HS-27A (cell line): ENCODE measurements at places on chromosomes 11 and 22.

GRCh38 chr22:26429458-26430286 is 612 bp downstream of the ASPHD2 start:
- DNase-seq = no peak

GRCh38 chr11:75406338-75406777 is 7.0 kb downstream of the RPS3 start:
- no peak for DNase-seq

GRCh38 chr11:36292311-36292722 is 3.1 kb upstream of the COMMD9 start:
- DNase-seq = no peak

DNA sequence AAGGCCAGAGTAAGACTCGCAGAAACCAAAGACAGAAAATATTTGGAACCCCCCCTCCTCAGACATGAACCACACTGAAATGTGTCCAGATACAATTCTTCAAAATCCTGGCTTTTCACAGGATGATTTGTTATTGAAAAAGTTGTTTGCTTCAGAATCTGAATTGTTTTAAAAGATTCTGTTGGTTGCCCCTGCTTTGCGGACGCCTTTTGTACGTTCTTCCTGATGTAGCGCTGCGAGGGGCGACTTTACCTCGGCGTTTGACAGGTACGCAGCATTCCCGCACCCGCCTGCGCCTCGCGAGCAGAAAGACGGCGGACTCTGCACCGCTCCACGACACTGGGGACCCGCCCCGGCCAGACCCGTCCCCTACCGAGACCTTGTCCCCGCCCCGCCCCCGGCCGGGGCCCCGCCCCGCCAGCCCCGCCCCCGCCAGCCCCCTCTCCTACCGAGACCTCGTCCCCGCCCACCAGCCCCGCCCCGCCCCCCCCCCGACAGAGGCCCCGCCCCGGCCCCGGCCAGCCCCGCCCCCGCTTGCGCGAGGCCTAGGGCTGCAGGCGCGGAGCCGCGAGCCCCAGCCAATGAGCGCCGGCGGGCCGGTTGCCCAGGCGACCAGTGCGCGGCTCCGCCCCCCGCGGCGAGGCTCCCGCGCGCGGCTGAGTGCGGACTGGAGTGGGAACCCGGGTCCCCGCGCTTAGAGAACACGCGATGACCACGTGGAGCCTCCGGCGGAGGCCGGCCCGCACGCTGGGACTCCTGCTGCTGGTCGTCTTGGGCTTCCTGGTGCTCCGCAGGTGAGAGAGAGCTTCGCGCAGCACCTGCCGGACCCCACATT is at the start of gene GLB1L2:
Gene GLB1L2 (plus strand): TSS at position 635 of the 835 bp plus-strand sequence. CDS start 74 bp downstream, at position 709.
- DNase-seq = no peak

- peak; percentile 95 for DNase-seq
These were observed 242.3 kb downstream of the SWAP70 start for GRCh38 chr11:9905960-9906791.

DNA sequence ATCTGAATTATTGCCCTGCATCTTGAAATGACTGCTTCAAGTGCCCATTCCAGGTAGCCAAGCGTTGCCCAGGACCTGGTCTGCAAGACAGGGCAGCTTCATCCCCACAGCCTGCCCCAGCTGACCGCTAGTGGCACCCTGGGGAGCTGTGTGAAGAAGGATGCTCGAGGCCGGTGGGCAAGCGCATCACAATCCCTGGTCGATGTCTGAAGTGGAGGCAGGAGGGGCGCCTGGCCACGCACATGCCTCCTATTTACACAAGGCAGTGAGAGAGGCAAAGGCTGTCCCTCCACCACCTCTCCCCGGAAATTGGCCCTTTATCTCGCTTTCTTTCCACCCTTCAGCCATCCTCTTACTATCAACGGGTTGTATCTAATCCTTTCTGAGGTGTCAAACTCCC is 28.1 kb upstream of the PHF21A start:
- DNase-seq = no peak

DNA sequence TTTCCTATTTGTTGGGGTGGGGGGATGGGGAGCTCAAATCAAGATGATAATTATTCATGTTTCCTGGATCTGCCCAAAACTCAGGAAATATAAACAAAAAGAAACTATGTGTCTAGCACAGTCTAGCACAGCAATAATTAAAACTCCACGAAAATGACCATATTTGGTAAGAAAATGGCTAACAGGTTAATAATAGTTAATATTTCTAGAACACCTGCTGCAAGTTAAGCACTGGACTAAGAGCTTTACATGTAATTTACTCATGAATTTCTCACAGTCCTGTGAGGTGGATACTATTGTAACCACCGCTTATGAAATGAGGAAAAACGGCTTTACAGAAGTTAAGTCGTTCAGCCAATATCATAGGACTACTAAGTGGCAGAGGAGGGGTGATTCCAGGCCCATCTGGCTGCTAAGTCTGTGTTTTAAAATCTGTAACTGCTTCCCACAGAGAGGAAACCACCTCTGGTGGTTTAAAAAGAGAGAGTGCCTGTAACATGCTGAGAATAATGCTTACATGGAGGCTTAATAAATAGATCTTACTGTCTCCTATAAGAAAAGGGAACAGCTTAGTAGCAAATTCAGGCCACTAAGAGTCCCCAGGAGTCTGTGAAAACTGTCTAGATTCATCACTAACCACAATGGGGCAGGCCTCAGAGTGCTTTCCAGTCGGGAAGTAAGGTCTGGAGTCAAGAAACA is 11.0 kb upstream of the AMOTL1 start:
- no peak for DNase-seq

- DNase-seq = no peak
These were observed 16.2 kb upstream of the ST3GAL4 start for GRCh38 chr11:126339073-126339862.

DNA sequence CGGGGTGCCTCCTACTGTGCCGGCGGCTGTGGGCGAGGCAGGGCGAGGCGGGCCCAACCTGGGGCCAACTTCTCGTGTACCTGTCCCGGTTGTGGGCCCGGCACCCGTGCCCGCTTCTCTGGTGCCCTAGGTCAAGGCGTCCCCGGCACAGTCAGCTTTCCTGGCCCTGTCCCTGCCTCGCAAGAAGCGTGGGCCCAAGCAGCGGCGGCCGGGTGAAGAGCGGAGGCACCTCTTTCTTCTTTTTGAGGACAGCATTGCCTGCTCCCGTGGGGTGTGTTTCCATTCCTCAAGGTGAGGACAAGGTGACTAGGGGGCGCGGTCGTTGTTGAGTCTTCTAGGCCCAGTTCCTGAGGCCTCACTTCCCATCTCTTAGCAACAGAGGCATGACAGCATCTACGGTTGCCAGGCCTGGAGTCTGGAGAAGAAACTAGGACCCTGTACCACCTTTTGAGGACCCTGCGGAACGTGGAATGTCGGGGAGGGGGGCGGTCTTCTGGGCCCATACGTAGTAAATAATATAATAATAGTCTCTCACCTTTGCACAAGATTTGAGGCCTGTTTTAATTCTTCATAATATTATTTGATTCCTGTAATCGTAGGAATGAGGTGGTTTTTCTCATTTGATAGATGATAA is 418 bp downstream of the ACO2 start:
- DNase-seq = no peak

DNA sequence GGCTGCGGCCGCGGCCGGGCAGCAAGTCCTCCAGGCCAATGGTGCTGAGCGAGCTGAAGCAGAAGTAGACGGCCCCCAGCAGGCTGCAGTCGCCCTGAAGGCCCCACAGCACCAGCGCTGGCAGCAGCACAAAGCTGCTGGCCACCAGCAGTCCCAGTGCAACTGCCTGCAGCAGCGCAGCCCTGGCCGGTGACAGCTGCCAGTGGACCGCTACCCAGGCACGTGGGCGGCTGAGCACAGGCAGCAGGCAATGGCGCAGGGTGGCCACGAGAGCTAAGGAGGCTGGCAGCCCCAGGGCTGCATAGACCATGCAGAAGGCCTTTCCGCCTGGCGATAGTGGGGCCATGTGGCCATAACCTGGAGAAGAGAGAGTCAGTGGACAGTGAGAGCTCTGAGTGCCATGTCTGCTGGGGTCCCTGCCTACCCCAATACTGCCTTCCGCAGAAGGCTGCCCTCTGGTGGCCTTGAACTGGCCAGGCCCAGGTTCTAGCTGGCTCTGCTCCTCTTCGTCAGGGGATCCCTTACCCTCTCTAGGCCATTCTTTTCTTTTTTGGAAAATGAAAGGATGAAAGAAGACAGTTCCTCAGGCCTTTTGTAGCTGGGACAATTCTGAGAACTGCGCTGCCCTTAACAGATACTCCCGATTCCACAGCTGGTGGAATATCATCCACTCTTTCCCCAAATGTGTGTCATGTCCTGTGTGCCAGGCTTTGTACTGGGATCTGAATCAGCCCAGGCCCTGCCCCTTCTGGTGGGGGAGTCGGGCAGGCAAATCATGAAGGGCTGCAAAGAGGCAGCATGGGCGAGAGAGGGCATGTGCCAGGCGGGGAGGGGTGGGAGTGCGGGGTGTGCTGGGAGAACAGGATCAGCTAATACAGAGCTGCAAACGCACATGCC is 1.8 kb downstream of the KCNK7 start:
- DNase-seq = no peak

GRCh38 chr11:118657238-118657637 is 22.2 kb downstream of the TREH start:
- no peak for DNase-seq

- no peak for DNase-seq
These were observed 5.0 kb downstream of the BSCL2 start for GRCh38 chr11:62702246-62702645.

DNA sequence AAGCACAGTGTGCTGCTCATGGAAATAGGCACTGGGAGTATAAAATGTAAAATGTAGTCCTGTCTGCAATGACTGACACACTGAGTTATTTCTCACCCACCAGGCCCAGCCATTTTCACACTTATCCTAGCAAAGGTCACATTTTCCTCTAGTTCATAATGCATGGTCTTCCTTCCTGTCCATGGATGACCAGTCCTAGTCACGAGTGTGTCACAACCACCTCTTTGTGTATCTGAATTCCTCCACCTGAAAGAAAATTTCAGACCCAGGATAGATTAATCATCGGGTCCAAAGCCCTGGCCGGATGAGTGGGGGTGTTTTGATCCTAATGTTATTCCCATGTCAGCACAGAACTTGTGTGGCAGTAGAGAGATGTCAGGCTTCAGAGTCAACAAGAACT is at the start of gene MRGPRX4:
Gene MRGPRX4 (plus strand): TSS at position 172 of the 400 bp plus-strand sequence. CDS start 420 bp downstream, outside the sequence.
- DNase-seq = no peak

DNA sequence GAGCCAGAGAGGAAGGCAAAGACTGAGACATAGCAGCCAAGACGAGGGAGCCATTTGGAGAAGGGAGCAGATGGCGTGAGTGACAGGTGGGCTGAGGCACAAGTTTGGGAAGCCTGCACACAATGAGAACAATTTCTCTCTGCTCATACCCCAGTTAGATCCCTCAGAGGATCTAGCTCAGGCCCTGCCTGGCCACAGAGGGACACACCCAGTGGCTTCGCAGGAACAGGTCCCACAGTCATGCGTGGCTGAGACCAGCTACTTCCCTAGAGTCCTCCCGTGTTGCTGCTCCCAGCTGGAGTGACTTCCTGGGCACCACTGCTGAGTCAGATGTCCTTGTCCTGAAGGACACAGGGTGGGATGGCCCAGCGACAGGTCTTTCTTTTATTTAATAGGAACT is 33.4 kb upstream of the LYVE1 start:
- DNase-seq = no peak

- no peak for DNase-seq
These were observed 89.4 kb downstream of the PACS1 start for GRCh38 chr11:66159324-66159984.

GRCh38 chr11:3051196-3052108 is 5.8 kb downstream of the CARS1 start:
- DNase-seq = no peak

GRCh38 chr11:18766015-18766414 is 25.6 kb downstream of the PTPN5 start:
- no peak for DNase-seq

DNA sequence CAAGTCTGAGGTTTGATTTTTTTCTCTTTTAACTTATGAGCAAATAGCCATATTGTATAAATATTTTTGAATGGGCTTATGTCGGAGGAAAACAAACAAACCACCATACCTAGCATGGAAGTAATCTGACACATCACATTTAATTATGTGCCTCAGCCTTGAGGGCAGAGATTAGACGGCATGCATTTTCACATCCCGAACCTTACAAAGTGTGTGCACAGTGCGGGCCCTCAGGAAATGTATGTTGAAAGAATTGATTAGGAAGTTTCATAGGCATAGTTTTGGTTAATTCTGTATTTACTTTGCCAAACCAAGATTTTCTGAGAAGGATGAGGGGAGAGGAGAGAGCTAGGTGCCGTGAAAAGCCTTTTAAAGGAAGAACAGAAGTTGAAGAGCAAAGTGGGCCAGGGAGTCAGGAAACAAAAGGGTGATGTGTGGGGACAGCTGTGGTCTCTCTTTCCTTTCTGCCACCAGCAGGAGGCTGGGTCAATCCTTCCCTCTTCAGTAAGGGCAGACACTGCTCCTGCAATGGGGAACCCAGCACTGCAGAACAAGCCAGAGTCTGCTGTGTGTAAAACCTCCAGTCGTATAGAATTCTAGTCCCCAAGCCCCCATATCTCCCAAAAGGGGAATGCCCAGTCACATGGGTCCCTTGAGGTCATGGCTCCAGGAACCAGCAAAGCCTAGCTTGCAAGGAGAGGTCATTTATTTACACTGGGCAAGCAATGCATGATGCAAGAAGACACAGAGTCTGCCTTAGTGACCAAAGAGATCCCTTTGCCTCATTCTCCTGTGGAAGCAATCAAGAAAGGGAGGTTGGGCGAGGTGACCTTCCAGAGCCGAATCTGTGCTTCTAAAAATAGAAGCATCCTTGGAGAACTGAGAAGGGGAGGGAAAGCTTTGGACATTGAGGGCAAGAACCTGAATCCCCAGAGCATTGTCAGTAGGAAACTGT is 71.1 kb upstream of the OLFML1 start:
- DNase-seq = no peak

DNA sequence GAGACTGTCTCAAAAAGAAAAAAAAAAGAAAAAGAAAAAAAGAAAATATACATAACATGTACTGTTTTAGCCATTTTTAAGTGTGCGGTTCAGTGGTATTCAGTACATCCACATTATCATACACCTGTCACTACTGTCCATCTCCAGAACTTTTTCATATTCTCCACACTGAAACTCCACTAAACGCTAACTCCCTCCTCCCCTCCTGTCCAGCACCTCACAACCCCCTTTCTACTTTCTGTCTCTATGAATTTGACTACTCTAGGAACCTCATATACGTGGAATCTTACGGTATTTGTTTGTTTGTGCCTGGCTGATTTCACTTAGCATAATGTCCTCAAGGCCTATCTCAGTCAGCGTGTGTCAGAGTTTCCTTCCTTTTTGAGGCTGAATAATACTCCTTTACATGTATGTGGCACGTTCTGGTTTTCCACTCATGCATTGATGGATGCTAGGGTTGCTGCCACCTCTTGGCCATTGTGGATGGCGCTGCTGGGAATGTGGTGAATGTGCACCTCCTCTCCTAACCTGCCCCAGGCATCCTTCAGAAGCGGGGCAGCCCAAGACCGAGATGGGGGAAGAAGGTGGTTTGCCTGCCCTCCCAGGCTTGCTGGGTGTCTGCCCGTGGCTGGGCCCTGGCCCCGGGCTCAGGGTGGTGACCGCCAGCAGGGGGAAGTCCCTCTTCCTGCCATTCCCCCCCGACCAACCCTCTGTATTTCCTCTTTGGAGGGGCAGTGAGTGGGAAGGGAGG is 60.5 kb downstream of the BCR start:
- no peak for DNase-seq

- DNase-seq = no peak
These were observed 24.9 kb downstream of the IMMP1L start for GRCh38 chr11:31484497-31484896.
